ENCODE measurements at places on chromosomes 1 and 21. TPM values are rescaled to one million over a fixed set of nuclear protein-coding genes. Genes with fewer than 3 reads are reported as not detected.

GRCh38 chr1:86829321-86829720, 84.6 kb downstream of the SELENOF start:
- H3K27me3 ChIP-seq: no peaks in the 10 kb centered on the region
- H3K4me1 ChIP-seq: no peaks in the 10 kb centered on the region
- no peak overlapping the region for H3K27ac ChIP-seq
- no peak for DNase-seq
- H3K4me3 ChIP-seq: no peak overlapping the region
- H3K36me3 ChIP-seq: no peaks in the 10 kb centered on the region

DNA sequence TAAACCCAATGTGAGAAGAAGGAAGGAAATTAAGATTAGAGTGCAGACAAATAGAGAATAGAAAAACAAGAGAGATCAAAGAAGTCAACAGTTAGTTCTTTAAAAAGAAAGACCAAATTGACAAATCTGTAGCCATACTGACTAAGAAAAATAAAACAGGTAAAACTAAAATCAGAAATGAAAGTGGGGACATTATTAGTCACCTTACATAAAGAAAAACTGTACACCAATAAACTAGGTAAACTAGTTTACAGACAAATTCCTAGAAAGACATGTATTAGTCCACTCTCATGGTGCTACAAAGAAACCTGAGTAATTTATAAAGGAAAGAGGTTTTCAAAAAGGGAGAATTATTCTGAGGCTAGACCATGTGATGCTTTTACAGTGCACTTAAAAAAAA, 22.3 kb downstream of the BLZF1 start:
- H3K27ac ChIP-seq: no peak overlapping the region
- H3K4me3 ChIP-seq: no peak overlapping the region
- peaks cover 53% of the 10 kb centered on the region for H3K36me3 ChIP-seq

- no peak overlapping the region for H3K27ac ChIP-seq
- H3K27me3 ChIP-seq: no peaks in the 10 kb centered on the region
- H3K36me3 ChIP-seq: no peaks in the 10 kb centered on the region
- DNase-seq: no peak
- no peaks in the 10 kb centered on the region for H3K4me1 ChIP-seq
Observed at GRCh38 chr1:233372218-233373120, 44.9 kb downstream of the MAP3K21 start.

GRCh38 chr1:9868244-9868590, 41.9 kb downstream of the CTNNBIP1 start:
- H3K4me1 ChIP-seq: peaks cover 6% of the 10 kb centered on the region
- H3K4me3 ChIP-seq: no peak overlapping the region
- peaks cover 14% of the 10 kb centered on the region for H3K36me3 ChIP-seq
- DNase-seq: no peak

DAB1 gene
- not detected for total RNA-seq

- no peak overlapping the region for H3K27ac ChIP-seq
- no peaks in the 10 kb centered on the region for H3K27me3 ChIP-seq
- no peak overlapping the region for H3K4me3 ChIP-seq
- no peaks in the 10 kb centered on the region for H3K4me1 ChIP-seq
Observed at GRCh38 chr1:213446496-213446895, 395.5 kb downstream of the RPS6KC1 start.

DNA sequence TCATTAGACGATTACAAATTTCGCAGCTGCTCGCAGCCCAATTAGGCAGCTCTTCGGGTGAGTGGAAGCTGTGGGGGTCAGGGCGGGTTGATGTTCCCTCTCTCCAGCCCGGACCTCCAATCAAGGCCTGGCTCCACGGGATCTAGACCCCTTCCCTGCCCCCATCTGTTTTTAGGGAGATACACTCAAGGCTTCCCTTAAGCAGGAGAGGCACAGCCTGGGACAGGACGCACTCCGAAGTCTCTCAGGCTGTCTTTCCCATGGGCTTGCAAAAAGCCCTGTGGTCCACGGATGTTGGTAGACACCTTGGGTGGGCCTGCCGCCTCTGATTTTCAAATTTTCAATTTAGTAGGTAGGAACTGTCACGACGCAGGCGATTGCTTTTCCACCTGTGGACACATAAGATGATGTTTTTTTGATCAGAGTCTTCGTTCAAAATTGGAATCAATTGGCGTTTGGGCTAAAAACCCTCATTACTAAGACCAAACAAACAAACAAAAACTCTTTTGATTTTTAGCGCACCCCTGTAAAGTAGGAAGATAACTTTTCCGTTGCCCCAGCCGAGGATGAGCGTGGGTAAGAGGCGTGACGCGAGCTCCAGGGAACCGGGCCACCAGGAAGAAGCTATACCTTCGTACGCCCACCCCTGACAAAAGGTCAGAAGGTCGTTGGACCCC, 2.5 kb upstream of the LHX8 start:
- no peak overlapping the region for H3K27ac ChIP-seq
- peaks cover 10% of the 10 kb centered on the region for H3K4me1 ChIP-seq
- no peak for DNase-seq
- H3K4me3 ChIP-seq: no peak overlapping the region
- H3K27me3 ChIP-seq: no peaks in the 10 kb centered on the region

GRCh38 chr1:206439205-206439604, 31.1 kb upstream of the IKBKE start:
- no peak overlapping the region for H3K4me3 ChIP-seq
- H3K4me1 ChIP-seq: no peaks in the 10 kb centered on the region
- no peaks in the 10 kb centered on the region for H3K27me3 ChIP-seq

GIPC2 gene
- total RNA-seq: not detected

DNA sequence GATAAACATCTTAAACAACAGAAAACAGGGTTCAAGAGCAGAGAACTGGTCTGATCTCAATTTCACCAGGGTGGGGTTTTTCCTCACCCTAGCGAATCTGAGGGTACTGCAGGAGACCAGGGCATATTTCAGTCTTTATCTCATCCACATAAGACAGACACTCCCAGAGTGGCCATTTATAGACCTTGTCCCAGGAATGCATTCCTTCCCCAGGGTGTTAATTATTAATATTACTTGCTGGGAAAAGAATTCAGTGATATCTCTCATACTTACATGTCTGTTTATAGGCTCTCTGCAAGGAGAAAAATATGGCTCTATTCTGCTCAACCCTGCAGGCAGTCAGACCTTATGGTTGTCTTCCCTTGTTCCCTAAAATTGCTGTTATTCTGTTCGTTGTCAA, 84.1 kb downstream of the LYPLAL1 start:
- H3K27me3 ChIP-seq: no peaks in the 10 kb centered on the region
- no peak overlapping the region for H3K4me3 ChIP-seq
- H3K36me3 ChIP-seq: no peaks in the 10 kb centered on the region
- no peaks in the 10 kb centered on the region for H3K4me1 ChIP-seq
- H3K27ac ChIP-seq: no peak overlapping the region
- DNase-seq: no peak

ZSWIM5 gene
- total RNA-seq: not detected

DNA sequence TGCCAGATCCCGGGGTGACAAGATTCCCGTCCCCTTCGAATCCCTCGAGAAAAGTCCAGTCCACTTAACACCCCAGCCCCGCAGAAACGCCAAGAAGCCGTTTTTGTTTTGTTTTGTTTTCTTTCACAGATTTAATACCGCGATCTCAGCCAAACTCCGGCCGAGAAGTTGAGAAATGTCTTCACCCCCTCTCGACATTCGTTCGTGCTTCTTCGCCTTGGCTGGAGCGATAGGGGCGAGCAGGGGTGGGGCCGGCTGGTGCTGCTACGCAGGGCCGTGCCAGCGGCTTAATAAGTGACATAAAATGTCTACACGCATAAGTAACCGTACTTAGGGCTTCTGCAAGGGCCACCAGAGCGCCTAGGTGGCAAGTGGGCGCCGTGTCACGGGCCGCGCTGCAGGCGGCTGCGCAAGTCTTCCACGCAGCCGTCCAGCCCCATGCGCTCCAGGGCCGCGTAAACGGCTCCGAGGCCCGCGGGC, 4.9 kb downstream of the TNFRSF25 start:
- no peaks in the 10 kb centered on the region for H3K4me1 ChIP-seq
- H3K27me3 ChIP-seq: peaks cover 6% of the 10 kb centered on the region
- no peaks in the 10 kb centered on the region for H3K36me3 ChIP-seq
- DNase-seq: no peak

DNA sequence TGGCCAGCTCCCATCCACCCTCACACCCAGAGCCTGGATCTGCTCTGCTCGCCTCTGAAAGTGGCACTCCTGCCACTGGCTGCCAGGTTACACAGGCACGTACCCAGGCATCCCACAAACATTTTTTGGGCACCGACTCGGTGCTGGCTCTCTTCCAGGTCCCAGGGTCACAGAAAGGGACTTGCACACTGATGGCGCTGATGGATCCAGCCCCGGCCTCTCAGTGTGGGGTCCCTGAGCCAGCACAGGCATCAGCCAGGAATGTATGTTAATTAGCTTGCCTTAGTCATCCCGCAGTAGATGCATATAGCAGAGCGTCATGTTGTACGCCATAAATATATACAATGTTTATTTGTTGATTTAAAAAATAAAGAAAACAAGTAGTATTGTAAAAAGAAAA, 537.2 kb downstream of the NPHP4 start:
- no peak overlapping the region for H3K4me3 ChIP-seq
- H3K4me1 ChIP-seq: no peaks in the 10 kb centered on the region
- no peak overlapping the region for H3K27ac ChIP-seq

DNA sequence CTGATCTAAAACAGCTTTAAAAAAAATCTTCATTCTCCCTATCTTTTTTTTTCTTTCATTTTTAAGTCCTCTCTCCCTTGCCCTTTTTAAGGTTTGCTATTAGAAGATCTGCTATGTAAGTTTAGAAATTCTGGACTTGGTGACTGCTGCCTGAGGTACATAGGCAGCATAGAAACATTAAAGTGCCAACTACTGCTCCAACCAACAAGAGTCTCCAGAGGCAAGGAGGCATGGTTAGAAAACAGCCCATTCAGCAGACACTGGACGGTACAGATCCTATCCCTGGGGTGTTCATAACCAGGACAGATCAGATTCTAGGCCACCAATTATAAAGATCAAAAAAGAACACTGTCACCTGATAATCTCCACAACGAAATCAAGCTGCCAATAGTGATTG, 36.6 kb downstream of the GPR3 start:
- no peak overlapping the region for H3K27ac ChIP-seq
- H3K27me3 ChIP-seq: no peaks in the 10 kb centered on the region
- peaks cover 43% of the 10 kb centered on the region for H3K36me3 ChIP-seq

DNA sequence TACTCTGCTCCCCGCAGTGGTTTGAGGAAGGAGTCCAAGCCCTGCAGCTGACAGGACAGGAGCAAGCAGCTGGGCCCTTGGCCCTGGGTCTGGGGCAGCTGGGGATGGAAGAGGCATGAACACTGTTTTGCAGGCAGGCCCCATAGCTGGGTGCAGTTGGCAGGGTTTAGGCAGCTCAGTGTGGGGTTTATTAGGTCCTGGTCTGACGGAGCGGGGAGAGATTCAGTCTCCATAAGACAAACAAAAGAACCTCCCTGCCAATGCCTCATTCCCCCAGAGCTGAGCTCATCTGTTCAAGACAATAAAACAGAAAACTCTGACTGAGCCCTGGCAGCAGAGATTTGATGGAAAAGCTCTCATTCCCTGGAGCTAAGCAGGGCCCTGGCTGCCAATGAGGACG, 37.3 kb downstream of the OLFML2B start:
- H3K27me3 ChIP-seq: no peaks in the 10 kb centered on the region
- peaks cover 8% of the 10 kb centered on the region for H3K4me1 ChIP-seq
- no peak for DNase-seq
- no peak overlapping the region for H3K4me3 ChIP-seq

TCHH gene
- total RNA-seq: not detected

DNA sequence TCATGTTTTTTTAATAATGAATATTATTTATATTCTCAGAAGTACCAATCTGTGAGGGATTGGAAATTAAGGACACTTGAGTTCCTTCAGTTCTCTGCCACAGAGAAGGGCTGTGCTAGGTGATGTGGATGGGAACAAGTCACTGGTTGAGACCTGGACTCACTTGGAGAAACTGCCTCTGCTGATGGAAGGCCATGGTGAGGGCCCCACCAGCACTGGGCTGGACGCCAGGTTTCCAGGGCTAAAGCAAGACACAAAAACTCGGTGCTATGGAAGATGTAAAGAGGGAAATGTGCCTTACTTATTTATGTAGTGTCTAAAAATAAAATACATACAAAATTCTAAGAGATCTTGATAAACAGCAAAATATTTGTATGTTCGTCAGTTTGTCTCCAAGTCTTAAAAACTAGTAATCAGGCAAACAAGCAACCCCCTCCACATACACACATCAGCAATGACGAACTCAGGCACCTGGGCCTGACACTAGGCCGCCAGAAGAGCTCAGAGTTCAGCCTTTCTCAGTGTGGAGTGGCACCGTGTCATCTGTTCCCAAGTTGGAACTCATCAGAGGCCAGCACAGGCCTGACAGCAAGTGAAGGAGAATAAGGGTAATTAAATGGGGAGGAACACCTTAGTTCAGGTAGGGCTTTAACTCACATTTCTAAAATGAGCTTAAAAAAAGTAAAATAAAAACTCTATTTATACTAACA, 19.6 kb downstream of the SIPA1L2 start:
- H3K4me1 ChIP-seq: peaks cover 19% of the 10 kb centered on the region
- no peak for DNase-seq
- H3K36me3 ChIP-seq: no peaks in the 10 kb centered on the region
- H3K27ac ChIP-seq: no peak overlapping the region

DNA sequence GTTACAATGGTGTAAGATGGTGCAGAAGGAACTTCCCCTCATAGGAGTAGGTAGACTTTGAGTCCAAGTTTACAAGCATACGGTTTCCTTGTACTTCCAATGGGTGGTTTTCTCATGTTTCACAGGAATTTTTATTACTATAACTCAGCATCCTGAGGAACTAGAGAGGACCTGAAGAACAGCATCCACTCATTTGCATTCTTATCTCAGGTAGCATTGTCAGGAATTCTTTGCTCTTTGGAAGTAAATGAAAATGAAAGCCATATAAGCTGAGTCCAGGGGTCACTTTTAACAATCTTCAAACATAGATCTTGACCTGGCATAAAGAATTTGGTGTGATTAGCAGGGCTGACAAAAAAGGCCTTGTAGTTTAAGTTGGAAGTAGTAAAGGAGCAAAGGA, 34.4 kb downstream of the CLCA4 start:
- no peak for DNase-seq
- H3K4me1 ChIP-seq: no peaks in the 10 kb centered on the region
- H3K36me3 ChIP-seq: no peaks in the 10 kb centered on the region

GRCh38 chr1:10850026-10850425, 53.6 kb upstream of the CASZ1 start:
- no peaks in the 10 kb centered on the region for H3K36me3 ChIP-seq
- H3K27ac ChIP-seq: no peak overlapping the region

MCM3AP gene
- 80.9 TPM for total RNA-seq

FUBP1 gene
- 92.5 TPM for total RNA-seq

- H3K27me3 ChIP-seq: no peaks in the 10 kb centered on the region
- H3K4me3 ChIP-seq: no peak overlapping the region
- no peak overlapping the region for H3K27ac ChIP-seq
- no peaks in the 10 kb centered on the region for H3K36me3 ChIP-seq
Observed at GRCh38 chr1:197733324-197733723, 42.0 kb downstream of the DENND1B start.

SLC6A9 gene
- 0.66 TPM for total RNA-seq

SZT2 gene
- 15.6 TPM for total RNA-seq

Measured in SJSA1 (cell line).